ENCODE measurements at places on chromosomes 1 and 21.

- no peak for DNase-seq
Observed at GRCh38 chr1:184974837-184975115, 468 bp upstream of the NIBAN1 start.

GRCh38 chr1:193183019-193183627, 3.3 kb downstream of the B3GALT2 start:
- DNase-seq = peak; percentile 66

GRCh38 chr21:25994758-25995163, 175.8 kb downstream of the APP start:
- no peak for DNase-seq

GRCh38 chr1:71645015-71645414, 564.2 kb upstream of the ZRANB2 start:
- DNase-seq = no peak

GRCh38 chr21:45010860-45011259, 63.5 kb upstream of the ADARB1 start:
- DNase-seq = no peak
